ENCODE measurements at places on chromosomes 6 and 20.

- no peak for DNase-seq
These were observed 232.0 kb upstream of the PMEPA1 start for GRCh38 chr20:57941604-57942381.

DNA sequence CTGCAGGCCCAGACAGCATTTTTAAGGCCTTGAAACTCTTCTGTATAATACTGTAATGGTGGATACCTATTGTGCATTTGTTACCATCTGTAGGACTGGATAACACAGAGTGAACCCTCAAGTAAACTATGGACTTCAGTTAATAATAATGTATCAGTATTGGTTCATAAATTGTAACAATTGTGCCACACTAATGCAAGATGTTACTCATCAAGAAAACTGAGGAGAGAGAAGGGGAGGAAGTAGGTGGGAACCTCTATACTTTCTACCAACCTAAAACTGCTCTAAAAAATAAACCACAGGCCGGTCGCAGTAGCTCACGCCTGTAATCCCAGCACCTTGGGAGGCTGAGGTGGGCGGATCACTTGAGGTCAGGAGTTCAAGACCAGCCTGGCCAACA lies 10.8 kb downstream of the MAPK13 start:
- no peak for DNase-seq

GRCh38 chr20:52311209-52311794 lies 119.7 kb upstream of the ZFP64 start:
- no peak for DNase-seq

DNA sequence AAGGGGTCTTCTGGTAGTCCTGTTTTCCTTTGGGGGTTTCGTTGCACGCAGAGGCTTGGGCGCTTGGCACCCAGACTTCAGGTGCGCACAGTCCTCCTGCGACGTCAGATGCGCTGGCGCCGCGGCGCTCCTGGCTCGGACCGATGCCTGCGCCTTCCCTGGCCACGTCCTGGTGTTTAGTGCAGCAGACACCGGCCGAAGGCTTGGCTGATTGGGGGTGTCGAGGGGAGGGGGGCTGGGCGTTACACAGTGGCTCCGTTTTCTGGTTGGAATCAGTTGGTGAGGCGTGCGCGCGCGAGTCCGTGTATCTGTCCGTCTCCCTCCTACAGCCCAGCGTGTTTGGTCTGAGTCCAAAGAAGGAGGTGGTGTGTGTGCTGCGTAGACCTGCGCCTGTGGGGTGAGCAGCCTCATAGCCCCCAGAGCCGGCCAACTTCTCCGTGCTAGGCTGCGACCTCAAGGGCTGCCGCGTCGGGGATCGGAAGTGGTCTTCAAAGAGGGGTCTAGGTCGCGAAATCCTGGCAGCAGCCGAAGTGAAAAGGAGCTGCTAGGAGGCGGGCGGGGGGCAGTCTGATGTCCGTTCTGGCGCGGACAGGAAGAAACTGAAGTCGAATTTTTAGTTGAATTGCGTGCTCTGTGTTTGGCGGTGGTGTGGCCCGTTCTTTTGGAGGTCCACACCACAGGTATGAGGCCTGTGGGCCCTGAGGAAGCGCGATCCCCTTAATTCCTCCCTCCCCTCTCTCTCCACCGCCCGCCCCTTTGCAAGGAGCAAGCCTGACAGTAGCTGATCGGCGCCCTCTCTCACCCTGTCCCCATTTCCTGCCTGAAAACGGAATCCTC lies 1.5 kb downstream of the SYNDIG1 start:
- DNase-seq, result no peak

- peak; percentile 54 for DNase-seq
These were observed at the start of gene SNPH for GRCh38 chr20:1266167-1266973. TSS of gene SNPH (plus strand) at chr20:1266294. CDS start at chr20:1296240, 29,946 bp downstream.

DNA sequence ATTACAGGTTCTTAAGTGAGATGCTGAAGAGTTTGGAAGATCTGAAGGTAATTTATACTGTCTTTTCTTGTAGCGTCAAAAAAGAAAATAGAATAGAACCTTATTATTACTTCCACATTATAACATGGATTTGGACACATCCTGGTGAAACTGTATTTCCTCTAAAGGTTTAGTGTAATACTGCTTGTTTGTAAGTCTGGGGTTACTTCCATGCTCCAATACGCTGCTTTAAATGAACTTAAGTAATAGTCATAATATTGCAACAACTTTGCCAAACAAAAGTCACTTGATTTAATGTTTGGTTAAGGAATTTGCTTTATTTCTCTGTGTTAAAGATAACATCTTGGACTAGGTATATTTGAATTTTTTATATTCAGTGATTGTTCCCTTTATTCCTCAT lies 11.5 kb upstream of the SNRNP48 start:
- no peak for DNase-seq

- DNase-seq, result no peak
These were observed 14.3 kb upstream of the MTRF1L start for GRCh38 chr6:153016846-153017245.

- DNase-seq, result no peak
These were observed 661.3 kb downstream of the CD109 start for GRCh38 chr6:74357321-74357720.

DNA sequence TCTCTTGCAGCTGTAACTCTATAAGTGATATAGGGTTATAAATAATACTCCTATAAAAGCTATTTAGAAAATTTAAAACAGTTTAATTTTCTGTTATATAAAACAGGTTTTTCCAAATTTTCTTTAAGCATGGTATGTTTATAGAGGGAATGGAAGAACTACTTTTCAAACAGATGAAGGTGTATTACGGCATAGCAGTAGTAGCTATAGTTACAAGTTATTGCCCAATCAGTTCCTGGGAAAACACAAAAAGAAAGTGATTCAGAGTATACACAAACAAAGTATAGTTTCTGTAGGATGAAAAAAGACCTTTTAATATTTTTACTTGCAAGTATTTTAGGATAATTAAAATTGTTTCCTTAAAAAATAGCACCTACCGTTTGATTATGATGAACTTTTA lies 9.8 kb downstream of the SLC17A5 start:
- no peak for DNase-seq

- no peak for DNase-seq
These were observed 2.4 kb downstream of the JAG1 start for GRCh38 chr20:10671221-10671918.

GRCh38 chr6:134166511-134167261 lies 114.3 kb upstream of the SLC2A12 start:
- DNase-seq, result no peak

DNA sequence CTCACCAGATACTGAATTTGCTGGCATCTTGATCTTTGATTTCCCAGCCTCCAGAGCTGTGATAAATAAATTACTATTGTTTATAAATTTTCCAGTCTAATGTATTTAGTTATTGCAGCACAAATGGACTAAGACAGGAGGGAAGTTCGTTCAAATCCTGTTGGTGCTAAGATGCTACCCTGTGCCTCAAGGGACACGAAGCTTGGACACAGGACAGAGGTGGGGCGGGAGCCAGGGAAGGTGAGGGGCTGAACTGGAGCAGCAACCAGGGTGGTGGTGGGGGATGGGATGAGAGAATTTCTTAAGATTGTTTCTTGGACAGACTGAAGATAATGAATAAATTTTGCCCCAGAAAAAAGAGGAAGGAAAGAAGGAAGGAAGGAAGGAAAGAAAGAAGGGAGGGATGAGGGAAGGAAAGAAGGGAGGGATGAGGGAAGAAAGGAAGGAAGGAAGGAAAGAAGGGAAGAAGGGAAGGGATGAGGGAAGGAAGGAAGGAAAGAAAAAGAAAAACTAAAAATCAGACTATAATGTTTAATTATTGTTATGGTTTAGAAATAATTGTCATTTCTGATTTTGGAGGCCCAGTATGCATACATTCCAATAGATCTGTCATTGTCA lies 127.2 kb downstream of the CDC5L start:
- no peak for DNase-seq

DNA sequence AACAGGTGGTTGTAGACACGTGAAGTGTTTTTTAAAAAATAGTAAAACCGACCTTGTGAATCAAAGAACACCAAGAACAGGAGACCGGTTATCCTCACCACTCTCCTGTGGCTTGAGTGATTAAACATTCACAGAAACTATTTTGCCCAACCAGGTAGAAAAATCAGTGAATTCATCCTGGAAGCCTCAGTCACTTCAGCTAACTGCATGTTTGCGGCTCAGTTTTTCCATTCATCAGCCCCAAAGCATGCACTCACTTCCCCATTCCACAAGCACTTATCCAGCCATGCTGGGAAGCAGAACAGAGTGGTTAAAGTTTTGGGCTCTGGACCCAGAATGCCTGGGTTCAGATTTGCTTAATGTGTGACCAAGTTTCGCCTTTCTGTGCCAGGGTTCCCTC lies 2.4 kb downstream of the LRRN4 start:
- no peak for DNase-seq

GRCh38 chr6:36969240-36969691 lies 14.7 kb downstream of the PI16 start:
- no peak for DNase-seq

DNA sequence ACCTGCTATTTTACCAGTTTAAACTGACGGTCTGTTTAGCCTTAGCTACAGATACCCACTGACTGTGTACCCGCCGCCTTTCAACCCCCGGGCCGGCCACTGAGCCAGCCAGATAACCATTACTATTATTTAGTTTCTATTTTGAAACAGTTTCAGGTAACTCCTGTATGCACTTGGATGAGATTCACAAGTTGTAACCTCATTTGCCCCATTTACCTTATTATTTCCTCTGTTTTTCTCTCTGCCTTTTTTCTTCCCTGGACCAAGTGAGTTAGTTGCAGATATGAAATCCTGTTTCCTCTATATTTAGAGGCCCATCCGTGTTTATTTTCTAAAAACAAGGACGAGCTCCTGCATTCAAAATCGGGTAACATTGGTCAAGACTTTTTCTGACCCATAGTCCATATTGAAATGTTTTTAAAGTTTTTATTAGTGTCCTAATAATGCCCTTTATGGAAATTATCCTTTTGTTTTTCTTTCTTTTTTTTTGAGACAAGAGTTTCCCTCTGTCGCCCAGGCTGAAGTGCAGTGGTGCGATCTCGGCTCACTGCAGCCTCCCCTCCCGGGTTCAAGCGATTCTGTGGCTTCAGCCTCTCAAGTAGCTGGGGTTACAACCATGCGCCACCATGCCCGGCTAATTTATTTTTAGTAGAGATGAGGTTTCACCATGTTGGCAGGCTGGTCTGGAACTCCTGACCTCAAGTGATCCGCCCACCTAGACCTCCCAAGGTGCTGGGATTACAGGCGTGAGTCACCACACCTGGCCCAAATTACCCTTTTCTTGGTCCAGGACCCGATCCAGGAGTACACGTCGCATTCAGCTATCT lies 767 bp downstream of the AP5S1 start:
- no peak for DNase-seq

GRCh38 chr6:129966125-129966524 lies 52.3 kb upstream of the L3MBTL3 start:
- no peak for DNase-seq

GRCh38 chr6:159106627-159107241 lies 61.9 kb upstream of the TAGAP start:
- DNase-seq, result peak; percentile 86

DNA sequence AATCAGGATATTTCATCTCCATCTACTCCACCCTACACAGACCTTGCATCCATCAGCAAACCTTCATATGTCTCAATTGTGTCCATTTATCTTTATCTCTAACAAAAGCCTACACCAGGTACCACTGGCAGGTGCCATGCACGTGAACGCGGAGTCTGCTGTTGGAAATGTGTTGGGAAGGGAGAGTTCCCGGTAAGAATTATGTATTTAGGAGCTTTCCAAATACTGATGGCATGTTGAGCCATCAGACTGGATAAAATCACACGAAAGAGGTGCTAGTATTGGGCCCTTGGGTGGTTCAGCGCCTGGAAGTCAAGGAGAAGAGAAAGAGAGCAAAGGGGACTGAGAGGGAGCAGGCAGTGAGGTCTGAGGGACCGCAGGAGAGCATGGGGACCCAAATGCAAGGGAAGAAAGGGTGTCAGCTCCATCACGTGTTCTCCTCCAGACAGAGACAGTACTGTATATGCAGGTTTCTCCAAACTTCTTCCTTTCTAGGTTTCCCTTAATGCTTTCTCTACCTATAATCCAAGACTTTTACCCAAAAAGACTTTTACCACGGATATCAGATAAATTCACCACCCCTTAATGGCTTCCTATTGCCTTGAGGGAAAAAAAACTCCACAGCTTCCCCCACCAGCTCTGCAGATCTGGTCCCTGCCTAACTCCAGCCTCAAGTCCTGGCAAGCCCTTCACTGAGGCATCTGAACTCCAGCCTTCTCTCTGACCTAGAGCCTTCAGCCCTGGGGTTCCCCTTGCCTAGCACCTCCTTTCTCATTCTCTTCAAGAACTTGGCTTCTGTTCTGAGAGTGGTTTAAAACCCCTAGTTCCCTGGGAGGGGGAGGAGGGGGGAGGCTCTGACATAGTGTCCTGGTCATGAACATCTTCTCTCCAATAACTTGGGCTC lies 4.8 kb upstream of the ZNF217 start:
- no peak for DNase-seq

DNA sequence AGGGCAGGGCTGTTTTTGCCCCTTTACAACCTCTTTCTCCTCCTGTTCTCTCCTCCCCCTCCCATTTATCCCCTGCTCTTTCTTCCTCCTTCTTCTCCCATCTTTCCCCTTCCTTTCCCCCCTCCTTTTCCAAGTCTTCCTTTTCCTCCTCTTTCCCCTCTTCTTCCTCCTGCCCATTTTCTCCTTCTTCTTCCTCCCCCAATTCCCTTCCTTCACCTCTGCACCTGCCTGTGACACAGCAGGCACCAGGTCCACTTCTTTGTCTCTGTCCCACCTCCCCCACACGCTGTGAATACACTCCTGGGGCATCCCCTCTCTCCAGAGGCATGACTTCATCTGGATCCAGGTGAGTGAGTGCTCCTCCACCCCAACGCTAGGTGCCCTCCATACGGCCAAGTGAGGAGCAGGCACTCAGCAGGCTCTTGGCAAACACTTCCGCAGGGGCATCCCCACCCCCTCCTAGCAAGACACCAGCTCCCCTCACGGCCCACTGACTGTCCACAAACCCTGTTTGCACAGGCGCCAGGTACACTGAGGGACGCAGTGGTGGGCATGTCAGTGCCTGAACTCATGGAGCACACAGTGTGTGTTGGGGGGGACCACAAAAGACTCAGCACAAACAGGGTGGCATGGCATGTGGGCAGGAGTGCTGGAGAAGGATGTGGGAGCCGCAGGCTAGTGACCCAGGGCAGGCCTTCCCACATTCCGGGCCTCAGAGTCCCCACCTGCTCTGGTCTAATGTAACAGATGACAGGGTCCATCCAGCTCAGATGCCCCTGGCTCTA lies 10.7 kb upstream of the TLDC2 start:
- DNase-seq, result no peak

DNA sequence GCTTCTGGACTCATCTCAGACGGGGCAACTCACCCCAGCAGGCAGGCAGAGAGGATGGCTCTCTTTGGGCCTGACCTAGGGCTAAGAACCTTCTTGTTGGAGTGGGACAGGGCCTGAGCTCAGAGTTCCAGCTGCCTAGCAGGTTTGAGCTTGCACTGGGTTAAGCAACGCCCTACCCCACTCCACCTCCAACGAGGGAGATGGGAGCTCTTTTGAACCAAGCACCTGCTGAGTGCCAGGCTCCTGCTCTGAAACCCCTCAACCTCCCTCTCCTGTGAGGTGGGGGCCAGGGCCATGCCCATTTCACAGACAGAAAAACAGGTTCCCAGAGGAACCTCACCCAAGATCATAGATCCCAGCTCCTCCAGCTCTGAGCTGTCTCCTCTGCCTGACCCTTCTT lies 54.3 kb downstream of the SNAI1 start:
- DNase-seq, result no peak
